T-helper 17 cell (primary cell): ENCODE measurements at places on chromosomes 1 and 21. TPM values are rescaled to one million over a fixed set of nuclear protein-coding genes. Genes with fewer than 3 reads are reported as not detected.

DNA sequence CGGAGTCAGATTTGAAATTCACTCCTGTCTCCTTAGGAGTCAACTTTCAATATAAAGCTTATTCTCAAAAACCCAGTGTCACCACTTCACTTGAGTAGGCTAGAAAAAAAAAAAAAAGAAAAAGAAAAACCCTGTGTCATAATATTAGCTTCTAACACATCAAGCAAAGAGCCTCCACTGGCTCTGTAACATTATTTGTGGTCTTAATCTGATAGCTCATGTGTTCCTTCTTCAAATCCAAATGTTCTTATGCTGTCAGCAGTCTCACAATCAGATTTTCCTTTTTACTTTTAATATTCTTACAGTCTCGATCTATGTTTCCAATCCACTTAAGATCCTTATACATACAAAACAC, 26.1 kb upstream of the PSMG1 start:
- no peak for DNase-seq

DNA sequence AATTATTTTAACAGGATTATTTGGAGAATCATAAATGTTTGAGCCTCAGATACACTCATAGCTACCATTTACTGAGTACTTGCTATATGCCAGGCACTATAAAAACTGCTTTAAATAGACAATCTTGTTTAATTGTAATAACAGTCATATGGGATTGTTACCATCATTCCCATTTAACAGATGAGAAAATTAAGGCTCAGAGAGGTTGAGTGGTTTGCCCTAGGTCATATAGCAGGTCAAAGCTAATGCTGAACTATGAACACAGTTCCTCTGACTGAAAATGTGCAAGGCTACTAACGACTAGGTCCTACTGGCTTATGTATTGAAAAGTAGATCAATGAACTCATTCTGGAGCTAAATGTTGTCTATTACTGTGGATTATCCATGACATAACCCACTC, 63.4 kb downstream of the DDR2 start:
- DNase-seq: no peak

DNA sequence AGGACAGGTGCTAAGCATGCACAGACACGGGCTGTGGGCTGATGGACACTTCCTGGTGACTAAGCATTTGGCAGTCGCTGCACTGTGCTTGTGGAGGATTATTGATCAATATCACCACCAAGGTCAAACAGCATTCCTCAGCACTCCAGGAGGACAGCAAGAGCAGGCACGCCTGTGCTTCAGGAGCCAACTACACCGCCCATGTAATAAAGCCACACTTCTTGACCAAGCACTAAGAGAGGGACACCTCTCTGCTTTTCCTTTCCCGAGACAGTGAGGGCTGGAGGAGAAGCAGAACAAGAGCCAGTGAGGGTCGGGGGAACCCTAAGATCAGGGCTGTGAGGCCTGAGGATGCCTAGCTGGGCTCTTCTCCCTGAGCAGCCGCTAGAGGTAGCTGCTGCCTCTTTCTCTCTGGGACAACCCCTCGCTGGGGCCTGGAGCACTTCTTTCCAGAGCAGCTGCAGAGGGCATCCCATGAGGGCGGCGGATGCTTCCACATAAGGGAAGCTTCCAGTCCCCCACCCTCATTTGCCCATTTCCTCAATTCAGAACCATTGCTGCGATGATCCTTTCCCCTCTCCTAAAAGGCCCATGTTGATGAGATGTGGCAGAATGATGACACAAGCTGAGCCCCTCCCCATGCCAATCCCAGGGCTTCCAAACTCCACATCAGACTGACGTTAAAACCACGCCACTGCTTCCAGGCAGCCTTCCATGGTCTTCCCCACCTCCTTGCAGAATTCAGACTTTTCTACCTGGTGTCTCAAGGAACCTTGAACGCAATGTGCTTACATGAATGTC, 19.1 kb downstream of the RAB7B start:
- no peak for DNase-seq

- DNase-seq: peak; percentile 80
Measured at GRCh38 chr21:32569261-32570230, 15.8 kb downstream of the TCP10L start.

- no peak for DNase-seq
Measured at GRCh38 chr1:223289621-223290020, 74.4 kb downstream of the SUSD4 start.

- DNase-seq: no peak
Measured at GRCh38 chr1:44161546-44161945, 20.1 kb upstream of the KLF18 start.

- DNase-seq: no peak
Measured at GRCh38 chr1:214248311-214249085, 32.5 kb upstream of the SMYD2 start.

DNA sequence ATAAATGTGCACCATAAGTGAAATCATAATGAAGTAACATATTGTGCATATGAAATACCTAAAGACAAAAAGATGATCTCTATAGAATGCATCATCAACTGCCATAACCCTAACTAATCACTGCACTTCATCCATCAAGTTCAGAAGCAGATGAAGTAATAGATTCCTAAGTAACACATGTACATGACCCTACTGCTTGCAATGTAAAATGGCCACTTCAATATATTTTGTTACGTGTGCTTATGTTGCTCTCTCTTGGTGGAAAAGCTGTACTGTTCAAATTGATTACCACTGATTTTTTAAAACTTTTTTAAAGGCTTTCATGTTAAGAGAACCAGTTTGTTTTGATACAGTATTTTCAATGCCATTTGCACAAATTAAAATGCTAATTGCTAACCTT, 141.8 kb downstream of the TTLL7 start:
- no peak for DNase-seq

DNA sequence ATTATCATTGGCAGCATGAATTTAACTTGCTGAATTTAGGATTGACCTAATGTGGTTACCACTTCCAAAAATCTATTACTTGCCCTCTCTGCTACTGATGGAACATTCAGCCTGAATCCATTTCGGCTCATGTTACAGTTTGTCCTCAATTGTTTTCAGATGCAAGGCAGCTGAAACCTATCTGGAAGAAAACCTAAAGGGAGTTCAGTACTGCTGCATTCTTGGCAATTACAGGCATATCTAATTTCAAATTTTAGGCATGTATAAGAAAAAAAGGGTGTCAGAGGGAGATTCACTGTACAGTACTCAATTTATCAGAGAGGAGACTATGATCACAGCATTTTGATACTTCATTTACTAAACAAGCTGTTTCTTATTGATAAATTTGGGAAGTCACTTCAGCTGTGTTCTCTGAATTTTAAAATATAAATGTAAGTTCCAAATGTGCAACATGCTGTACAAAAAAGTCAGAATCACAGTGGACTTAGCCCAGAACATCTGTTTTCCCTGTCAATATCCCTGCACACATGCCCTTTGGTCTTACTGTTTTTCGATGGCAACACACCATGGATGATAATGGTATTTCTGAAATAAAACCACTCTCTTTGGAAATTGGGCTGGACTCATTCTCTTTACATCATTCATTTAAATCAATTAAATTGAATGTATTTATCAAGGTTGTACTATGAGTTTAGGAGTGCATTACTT, 651.6 kb upstream of the ADGRL4 start:
- DNase-seq: no peak

DNA sequence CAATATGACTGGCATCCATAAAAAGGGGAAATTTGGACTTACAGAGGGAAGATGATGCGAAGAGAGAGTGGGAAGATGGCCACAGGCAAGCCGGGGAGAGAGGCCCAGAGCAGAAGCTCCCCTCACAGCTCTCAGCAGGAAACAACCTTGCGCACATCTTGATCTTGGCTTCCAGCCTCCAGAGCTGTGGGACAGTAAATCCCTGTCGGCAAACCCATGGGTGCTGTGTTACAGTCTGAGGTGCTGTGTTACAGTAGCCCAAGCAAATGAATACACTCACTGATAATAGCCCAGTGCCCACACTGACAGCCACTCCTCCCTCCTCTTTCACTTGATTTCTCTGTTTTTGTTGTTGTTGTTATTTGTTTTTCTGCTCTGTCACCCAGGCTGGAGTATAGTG, 22.4 kb downstream of the CDCA8 start:
- DNase-seq: no peak

DNA sequence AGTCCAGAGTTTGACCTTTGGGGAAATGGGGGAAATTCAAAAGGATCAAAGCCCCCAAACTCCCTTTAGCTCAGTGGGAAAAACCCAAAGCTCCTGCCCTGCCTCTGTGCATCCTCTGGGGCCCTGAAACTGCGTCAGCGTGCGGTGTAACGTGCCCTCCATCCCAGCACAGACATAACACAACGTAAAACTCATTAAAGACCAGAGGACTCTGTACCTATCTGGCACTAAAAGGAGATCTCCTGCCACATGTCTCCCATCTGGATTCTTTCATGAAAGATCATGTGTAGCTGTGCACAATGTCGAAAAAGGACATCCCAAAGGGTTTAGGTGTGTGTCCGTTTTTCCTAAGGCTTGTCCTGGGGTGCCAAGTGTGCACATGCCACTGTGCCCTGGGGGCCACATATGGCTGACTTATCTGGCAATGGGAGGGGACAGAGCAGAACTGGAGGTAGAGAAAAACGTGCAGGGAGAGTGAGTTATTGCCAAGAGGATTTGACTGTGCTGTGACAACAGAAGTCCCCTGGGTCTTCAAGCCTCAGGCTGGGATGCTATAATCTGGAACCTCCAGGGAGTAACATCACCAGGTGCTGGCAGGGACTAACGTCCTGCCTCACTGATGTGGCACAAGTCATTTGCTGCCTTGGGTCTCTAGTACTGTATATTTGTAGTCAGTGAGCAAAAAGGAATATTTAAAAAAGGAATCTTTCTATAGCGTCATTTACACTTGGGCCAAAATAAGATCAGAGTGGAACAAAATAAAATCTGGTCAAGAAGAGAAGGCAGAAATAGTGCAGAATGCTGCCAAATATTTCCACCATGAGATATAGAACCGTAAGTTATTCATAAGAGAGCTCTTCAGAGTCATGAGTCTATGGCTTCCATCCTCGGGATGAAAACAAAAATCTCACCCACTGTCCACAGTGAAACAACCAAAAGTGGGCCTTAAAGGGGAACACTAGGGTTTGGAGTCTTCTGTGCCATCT, 52.3 kb downstream of the ITPKB start:
- no peak for DNase-seq

- DNase-seq: peak; percentile 72
Measured at GRCh38 chr1:31815752-31816500, at the start of gene SPOCD1. Gene SPOCD1 (minus strand): TSS chr1:31816022. CDS start chr1:31815333, 689 bp downstream.

DNA sequence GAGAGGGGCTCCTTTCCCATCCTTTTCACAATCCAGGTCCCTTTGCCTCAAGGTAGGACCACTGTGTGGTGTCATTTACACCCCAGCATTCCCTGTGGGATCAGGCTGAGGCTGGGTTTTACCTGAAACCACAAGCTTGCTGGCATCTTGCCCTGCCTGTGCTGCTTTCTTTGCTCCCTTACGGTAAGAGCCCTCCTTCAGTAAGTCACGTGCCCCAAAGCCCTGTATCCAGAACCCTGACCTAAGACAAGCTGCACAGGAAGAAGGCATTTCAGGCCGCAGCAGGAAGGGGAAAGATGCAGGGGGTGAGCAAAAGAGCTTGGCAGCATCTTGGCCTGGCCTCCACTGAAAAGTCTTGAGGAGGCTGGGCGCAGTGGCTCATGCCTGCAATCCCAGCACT, 58.4 kb downstream of the KLHDC7A start:
- DNase-seq: no peak

DNA sequence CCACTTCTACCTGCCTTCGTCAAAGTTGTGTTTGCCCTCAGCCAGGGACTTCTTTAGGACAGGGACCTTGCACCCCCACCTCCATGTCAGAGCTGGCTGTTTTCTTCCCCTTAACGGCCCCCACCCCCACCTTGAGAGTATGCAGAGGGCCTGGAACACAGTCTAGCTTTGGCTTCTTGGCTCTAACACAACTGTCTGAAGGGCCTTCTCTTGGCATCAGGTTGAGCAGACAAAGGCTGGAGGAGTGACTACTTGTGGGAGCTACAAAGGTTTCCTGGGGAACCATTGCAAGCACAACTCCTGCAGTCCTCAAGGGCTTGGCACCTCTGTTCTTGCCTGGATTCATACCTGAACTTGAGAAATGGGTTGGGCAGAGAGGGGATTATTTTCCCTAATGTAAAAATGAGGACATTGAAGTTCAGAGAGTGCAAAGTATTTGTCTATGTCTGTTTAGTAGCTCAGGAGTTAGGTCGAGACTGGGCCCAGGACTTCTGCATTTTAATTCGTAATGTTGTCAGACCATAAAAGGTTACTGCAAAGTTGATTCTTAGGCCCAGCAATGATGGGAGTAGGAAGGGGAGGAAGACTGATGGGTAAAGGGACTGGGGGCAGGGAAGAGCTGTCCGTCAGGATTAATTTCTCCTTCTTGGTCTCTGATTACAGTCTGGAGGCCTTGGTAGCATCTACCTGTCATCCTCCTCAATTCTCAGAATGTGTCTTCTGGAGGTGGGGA, 2.6 kb downstream of the CYP4B1 start:
- DNase-seq: no peak

DNA sequence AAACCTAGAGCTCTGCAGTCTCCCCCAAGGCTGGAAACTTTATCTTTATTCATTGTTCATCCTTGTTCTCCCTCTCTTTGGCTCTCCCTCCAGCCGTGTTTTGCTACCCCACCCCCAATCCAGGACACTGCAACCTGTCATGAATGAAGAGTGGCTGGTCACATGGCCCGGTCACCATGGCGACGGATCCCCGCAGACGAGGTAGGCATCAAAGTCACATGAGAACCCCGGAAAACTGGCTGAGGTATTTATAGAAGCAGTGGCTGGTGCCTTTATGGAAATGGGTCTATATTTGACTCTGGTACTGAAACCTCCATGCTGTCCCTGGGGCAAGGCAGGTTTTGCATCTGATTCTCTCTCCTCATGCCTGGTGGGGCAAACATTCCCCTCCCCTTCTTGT, 13.4 kb upstream of the SLC6A17 start:
- DNase-seq: no peak

GRCh38 chr1:245663841-245664240, 509.1 kb downstream of the KIF26B start:
- DNase-seq: no peak

DNA sequence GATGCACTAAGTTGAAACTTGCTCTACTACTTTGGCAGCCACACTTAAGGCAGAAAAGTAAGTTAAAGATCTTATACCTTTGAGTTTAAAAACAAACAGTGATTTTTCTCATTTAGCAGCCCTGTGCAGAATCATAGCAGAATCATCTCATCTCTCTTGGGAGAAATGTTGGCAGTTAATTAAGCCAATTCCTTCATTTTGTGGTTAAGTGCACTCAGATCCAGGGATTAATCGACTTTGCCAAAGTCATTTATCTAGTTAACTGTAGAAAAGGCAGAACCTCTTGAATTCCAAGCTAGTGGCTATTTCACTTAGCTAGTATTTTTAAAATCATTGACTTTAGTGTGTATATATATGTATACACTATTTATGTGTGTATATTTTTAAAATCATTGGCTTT, 125.0 kb downstream of the GPR52 start:
- no peak for DNase-seq

GRCh38 chr21:44617071-44617501, 5.2 kb downstream of the KRTAP10-8 start:
- no peak for DNase-seq

FAM167B gene
- total RNA-seq: 0.72 TPM

KIF17 gene
- total RNA-seq: not detected

BGLAP gene
- total RNA-seq: 3.7 TPM

SEC16B gene
- not detected for total RNA-seq

OR6K6 gene
- not detected for total RNA-seq

GJC2 gene
- total RNA-seq: 1.9 TPM

FMOD gene
- not detected for total RNA-seq

REG4 gene
- total RNA-seq: not detected

TNFRSF9 gene
- total RNA-seq: 0.50 TPM

SLC26A9 gene
- total RNA-seq: not detected

SH2D2A gene
- total RNA-seq: 129 TPM

SPRR2E gene
- not detected for total RNA-seq

SERPINC1 gene
- total RNA-seq: not detected

CELA2A gene
- not detected for total RNA-seq

B3GALT2 gene
- total RNA-seq: 6.0 TPM

BARHL2 gene
- total RNA-seq: not detected
